Kidney (tissue), 22 donors: ENCODE measurements at places on chromosomes 11 and 22. TPM values are rescaled to one million over a fixed set of nuclear protein-coding genes. Genes with fewer than 3 reads are reported as not detected.

TSGA10IP gene
- total RNA-seq = not detected

INTS4 gene
- total RNA-seq = 34.6 TPM

MRGPRX3 gene
- not detected for total RNA-seq

NEU3 gene
- total RNA-seq = 13.2 TPM

NXPE4 gene
- total RNA-seq = 0.63 TPM

- H3K4me3 ChIP-seq = no peak overlapping the region
- no peaks in the 10 kb centered on the region for H3K4me1 ChIP-seq
- no peak for DNase-seq
Measured at GRCh38 chr11:47955061-47955755, 25.2 kb upstream of the PTPRJ start.

- H3K27ac ChIP-seq = no peak overlapping the region
- H3K4me1 ChIP-seq = peaks cover 5% of the 10 kb centered on the region
- no peak overlapping the region for H3K4me3 ChIP-seq
- no peaks in the 10 kb centered on the region for H3K27me3 ChIP-seq
- DNase-seq = no peak
- no peaks in the 10 kb centered on the region for H3K36me3 ChIP-seq
Measured at GRCh38 chr22:30273711-30274436, 7.2 kb upstream of the OSM start.

- H3K4me3 ChIP-seq = no peak overlapping the region
- H3K27ac ChIP-seq = no peak overlapping the region
- no peaks in the 10 kb centered on the region for H3K36me3 ChIP-seq
- no peaks in the 10 kb centered on the region for H3K4me1 ChIP-seq
- DNase-seq = no peak
Measured at GRCh38 chr11:26062660-26063059, 269.3 kb upstream of the ANO3 start.

DNA sequence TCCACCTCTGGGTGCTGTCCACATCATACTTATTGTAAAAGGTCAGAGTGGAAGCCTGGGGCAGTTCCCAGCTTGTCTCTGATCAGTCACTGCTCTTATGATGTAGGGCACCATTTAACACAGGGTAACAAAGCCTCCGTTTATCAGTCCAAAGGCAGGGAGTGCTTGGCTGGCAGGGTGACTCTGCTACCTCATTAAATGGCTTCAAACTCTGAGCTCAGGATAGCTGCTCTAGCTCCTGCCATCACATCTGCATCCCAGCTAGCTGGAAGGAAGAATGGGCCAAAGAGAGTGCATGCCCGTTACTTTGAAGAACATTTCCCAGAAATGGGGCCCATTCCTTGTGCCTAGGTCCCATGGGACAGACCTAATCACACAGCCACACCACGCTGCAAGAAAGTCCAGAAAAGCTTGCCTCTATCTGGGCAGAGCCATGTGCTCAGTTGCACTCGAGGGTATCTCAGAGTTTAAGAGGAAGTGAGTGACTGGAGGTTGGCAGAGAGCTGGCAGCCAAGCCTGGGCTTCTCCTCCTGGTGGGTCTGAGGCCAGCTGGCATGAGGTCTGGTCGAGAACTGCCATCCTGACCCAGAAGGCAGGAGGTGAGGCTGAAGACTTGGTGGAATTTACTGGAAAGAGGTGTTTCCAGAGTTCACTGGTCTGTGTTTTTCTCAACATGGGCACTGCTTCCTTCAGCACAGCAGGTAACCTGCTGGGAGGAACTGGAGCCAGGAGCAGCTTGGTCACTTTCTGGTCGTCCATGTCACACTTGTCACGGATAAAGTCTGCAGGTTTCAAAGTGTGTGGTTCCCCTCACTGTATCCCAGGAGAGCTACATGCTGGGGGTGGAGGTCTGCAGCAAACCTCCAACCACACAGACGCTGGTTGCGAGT, 935.7 kb downstream of the BRD1 start:
- no peak for DNase-seq
- no peaks in the 10 kb centered on the region for H3K4me1 ChIP-seq
- no peaks in the 10 kb centered on the region for H3K36me3 ChIP-seq
- no peak overlapping the region for H3K27ac ChIP-seq
- no peak overlapping the region for H3K4me3 ChIP-seq
- H3K27me3 ChIP-seq = no peaks in the 10 kb centered on the region
